ENCODE measurements at places on chromosomes 2 and 18.

DNA sequence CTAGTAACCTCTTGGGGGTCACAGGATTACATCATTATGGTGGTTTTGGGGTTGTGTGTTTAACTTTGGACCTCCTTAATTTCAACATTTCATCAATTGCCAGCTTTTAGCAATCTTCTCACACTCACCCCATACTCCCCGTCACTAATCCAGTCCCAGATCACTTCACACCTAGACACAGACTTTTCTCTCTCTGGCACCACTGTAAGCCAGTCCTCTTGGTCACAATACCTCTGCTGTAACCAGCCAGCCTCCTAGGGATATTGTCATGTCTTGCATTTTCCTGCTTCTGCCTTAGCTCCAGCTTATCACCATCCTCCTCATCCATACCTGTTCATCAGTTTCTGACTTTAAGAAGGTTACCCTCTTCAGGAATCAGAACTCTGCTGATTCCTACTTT lies 1.6 kb upstream of the STK17B start:
- no peak for DNase-seq

GRCh38 chr18:68447286-68447685 lies 267.6 kb downstream of the TMX3 start:
- peak; percentile 68 for DNase-seq

- DNase-seq = no peak
These were observed 27.7 kb upstream of the DSC3 start for GRCh38 chr18:31070206-31070605.

DNA sequence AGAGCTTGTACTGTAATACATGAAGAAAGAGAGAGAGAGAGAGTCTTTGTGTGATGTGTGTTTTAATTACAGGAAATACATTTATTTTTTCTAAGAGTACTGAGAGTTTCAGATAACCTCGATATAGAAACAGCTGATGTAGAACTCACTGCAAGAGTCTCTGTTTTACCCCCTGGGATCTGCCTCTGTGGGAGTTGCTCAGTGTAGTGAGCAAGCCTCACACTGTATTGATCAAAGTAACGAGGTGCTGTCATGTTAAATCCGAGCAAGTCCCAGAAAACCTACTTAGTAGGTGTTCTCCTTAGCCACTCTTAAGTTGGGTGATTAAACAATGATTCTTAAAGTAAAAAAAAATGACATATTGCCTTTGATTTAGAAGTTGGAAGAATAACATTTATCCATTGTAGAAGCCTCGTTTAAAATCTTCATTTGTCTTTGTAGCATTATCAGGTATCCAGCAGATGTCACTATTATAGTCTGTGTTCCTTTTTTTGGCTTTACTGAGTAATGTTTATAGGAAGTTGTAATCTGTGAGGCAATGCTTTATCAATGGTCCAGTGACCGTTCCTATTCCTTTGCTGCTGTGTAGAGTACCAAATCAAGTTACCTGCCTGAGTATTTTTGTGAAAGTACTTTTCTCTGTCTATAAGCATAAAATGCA lies 219.0 kb downstream of the MYO3B start:
- DNase-seq = peak; percentile 37

GRCh38 chr2:98543842-98544241 lies 64.5 kb downstream of the COA5 start:
- DNase-seq = no peak

GRCh38 chr18:37588289-37588688 lies 22.7 kb upstream of the CELF4 start:
- no peak for DNase-seq

DNA sequence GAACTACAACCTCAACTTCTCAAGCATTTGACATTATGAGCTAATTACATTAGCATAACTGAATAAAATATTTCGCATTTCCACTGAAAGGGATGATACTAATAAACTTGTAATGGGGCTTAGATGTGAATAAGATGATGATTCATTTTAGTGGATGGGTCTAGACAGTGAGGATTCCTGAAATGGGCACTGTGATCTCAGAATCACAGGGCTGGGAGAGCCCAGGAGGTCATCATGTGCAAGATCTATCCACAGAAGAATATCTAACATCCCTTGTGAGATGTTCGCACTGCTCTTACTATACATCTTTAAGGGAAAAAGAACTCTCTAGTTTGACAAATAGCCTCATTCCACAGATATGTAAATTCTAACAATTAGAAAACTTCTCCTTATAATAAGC lies 245.7 kb downstream of the DYM start:
- peak; percentile 12 for DNase-seq

DNA sequence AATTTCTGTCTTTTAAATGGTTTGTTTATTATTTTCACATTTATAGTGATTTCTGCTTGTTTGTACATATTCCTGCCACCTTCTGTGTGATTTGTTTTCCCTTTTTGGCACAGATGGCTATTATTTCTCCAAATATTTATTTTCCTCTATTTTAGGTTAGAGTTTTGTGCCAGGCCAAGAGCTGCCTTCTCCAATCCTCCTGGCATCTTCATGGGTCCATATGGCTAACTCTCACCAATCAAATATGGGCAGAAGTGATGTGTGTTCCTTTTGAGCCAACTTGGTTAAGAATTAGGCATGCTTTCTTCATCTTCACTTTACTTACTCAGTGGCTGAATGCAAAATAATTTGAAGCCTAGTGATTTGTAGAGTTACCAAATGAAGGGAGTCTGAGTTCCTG lies 697.1 kb upstream of the CELF4 start:
- DNase-seq = no peak

- no peak for DNase-seq
These were observed 12.1 kb upstream of the HMSD start for GRCh38 chr18:63936932-63937393.

DNA sequence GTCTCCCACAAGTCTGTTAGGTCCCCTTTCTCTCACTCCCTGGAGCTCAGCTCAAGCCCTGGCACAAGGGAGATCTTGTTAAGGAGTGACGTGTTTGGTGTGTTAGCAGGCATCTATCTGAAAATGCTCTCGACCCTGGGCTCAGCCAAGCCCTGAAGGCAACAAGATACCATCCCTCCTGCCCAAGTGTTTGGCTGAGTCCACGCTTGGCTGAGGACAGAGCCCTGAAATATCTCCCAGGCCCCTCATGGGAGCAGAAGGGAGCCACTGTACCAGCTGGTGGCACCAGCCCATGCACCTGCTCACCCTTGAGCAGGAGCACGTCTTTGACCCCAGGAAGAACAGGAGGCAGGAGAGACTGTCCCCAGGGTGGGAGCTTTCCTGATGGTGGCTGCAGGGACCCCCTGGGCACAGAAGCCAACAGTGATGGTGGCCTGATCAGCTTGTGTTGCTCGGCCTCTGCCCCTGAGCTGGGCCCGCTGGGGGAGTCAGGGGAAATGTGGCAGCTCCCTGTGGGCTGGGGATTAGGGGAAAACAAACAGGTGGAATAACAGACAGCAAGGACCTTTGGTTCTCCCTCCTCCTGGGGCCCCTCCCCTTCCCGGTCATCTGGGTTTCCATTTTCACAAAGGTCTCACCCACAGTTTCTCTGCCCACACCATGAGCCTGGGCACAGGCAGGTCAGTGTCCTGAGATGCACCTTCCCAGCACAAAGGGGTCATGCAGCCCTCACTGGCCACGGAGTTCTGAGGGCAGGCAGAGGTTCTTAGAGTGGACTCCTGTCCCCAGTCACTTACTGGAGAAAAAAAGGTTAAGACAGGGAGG lies 91.6 kb downstream of the RHOB start:
- no peak for DNase-seq

DNA sequence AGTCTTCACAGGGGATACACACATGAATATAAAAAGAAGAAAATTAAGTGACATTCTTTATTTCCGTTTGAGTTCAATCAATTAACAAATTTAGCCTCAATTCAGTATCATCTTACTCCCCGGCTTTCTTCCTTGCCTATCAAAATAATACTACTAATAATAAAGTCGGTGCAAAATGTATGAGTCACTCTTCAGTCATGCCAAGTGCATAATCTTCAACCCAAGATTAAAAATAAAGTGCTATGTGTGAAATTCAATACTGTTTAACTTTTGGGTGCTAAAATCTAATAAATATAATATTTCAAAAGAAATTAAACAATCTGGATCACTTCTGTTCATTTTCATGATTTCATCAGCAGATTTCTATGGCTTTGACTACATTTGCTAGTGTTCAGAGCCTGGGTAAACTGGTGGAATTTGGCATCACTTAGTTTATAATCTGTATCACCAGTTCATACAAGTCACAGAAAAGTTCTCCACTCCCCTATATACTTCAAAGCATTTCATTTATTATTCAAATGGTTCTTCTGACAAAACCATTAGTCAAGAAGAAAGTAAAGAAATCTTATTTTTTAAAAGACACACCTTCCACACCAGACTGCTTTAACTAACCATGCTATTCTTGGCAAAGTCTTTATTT lies 183.6 kb downstream of the THADA start:
- peak; percentile 26 for DNase-seq

- no peak for DNase-seq
These were observed 686.8 kb upstream of the SALL3 start for GRCh38 chr18:78292618-78293380.

GRCh38 chr2:56344771-56345170 lies 161.0 kb downstream of the CCDC85A start:
- DNase-seq = no peak

DNA sequence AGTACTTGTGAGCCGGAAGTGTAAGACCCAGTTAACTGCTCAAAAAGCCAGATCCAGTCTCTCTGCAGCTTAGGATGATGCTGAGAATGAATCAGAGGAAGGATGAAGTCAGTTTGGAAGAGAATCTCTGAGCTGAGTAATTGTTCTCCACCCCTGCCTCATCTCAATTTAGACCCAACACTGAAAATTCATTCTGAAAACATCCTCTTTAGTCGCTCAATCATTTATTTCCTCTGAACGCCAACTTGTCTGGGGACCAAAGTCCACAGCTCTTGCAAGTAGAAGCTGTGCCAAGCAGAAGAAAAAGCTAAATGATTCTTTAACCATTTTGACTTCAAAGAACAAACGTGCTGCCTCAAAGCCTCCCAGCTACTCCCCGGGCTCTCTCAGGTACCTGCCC lies 177.1 kb upstream of the KLHL29 start:
- peak; percentile 79 for DNase-seq

GRCh38 chr2:199973703-199974102 lies 18.3 kb downstream of the MAIP1 start:
- DNase-seq = peak; percentile 62

DNA sequence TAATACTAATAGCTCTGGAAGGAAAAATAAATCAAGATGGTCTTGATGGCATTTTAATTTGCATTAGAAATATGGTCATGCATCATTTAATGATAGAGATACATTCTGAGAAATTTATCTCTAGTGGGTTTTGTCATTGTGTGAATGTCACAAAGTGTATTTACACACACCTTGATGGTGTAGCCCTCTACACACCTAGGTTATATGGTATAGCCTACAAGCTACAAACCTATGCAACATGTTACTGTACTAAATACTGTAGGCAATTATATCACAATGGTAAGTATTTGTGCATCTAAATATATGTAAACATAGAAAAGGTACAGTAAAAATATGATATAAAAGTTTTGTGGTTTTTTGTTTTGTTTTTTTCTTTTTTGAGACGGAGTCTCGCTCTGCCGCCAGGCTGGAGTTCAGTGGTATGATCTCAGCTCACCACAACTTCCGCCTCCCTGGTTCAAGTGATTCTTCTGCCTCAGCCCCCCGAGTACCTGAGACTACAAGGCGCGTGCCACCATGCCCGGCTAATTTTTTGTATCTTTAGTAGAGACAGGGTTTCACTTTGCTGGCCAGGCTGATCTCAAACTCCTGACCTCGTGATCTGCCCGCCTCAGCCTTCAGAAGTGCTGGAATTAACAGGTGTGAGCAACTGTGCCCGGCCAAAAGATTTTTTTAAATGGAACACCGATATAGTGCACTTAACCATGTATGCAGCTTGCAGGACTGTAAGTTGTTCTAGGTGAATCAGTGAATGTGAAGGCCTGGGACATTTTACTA lies 83.7 kb upstream of the UBXN4 start:
- no peak for DNase-seq

GRCh38 chr18:31773774-31774476 lies 13.2 kb upstream of the SLC25A52 start:
- DNase-seq = no peak

DNA sequence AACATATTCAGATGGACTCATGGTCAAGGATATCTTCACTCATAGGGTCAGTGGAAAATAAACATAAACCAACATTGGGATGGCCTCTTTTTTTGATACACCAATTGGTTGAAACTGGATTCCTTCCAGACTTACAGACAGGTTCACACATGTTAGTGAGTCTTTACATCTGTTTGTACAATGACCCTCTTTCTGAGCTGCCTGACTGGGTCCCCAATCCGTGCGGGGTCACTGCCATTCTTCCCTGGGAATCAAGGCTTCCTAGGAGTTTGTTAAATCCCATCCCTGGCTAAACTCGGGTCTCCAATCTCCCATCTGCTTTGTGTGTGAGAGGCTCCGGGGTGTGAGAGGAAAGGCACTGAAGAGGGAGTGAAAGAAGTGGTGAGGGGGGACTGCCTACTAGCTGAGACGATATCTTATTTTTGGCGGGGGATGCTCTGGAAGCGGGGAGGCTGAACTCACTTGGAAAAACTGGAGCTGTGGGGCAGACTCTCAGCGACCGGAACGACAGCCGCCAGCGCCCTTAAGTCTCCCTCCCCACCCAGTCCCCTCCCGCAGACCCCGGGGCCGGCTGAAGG lies 487 bp downstream of the STARD6 start:
- no peak for DNase-seq

DNA sequence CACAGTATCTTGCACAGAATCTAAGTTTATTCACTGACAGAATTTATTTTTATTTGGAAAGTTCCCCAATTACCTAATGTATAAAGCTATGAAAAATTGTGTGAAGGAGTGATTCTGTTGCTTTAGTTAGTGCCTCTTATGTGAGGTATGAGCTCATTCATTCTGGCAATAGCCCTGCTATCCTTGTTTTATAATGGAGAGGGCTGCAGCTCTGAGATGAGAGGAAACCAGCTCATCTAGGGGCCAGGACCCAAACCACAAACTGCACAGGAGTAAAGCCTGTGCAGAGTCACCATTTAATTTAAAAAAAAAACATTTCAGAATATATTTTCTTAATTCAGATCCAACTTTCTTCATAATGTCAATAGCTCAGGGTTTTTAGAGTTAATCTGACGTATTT lies 383.0 kb downstream of the TMEM182 start:
- no peak for DNase-seq

GRCh38 chr2:40348038-40348437 lies 103.9 kb downstream of the SLC8A1 start:
- no peak for DNase-seq

GRCh38 chr2:150487537-150488429 lies at the start of gene RND3:
TSS of gene RND3 (minus strand) at chr2:150487667. CDS start at chr2:150487417, 250 bp downstream.
- DNase-seq = peak; percentile 99

GRCh38 chr2:54468673-54469072 lies 12.5 kb downstream of the SPTBN1 start:
- DNase-seq = no peak

- peak; percentile 30 for DNase-seq
These were observed 111.1 kb downstream of the ZNF532 start for GRCh38 chr18:58975781-58976180.

GRCh38 chr2:218964041-218964771 lies 4.7 kb downstream of the CDK5R2 start:
- peak; percentile 90 for DNase-seq

All from kidney tubule cell (primary cell).